ENCODE measurements at places on chromosomes 16 and 17. TPM values are rescaled to one million over a fixed set of nuclear protein-coding genes. Genes with fewer than 3 reads are reported as not detected.

DNA sequence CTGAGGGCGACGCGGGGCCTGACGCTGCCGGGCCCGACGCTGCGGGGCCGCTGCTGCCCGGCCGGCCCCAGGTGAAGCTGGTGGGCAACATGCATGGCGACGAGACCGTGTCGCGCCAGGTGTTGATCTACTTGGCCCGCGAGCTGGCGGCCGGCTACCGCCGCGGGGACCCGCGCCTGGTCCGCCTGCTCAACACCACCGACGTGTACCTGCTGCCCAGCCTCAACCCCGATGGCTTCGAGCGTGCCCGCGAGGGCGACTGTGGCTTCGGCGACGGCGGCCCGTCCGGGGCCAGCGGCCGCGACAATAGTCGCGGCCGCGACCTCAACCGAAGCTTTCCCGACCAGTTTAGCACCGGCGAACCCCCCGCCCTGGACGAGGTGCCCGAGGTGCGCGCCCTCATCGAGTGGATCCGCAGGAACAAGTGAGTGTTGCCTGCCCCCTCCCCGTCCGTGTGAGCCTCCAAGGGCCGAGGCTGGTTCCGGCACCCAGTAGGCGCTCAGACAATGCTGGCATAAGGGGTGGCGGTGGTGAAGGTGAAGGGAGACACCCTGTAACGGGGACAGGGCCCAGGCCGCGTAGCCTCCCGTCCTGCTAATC lies 676 bp downstream of the CPD start:
- H3K4me3 ChIP-seq = peak overlapping the region; percentile 92
- H3K27me3 ChIP-seq = peaks cover 7% of the 10 kb centered on the region
- no peaks in the 10 kb centered on the region for H3K36me3 ChIP-seq
- H3K27ac ChIP-seq = no peak overlapping the region

CHAD gene
- not detected for total RNA-seq

- no peak overlapping the region for H3K4me3 ChIP-seq
- DNase-seq = peak; percentile 52
- peak overlapping the region; percentile 26 for H3K27ac ChIP-seq
- peaks cover 32% of the 10 kb centered on the region for H3K36me3 ChIP-seq
- H3K27me3 ChIP-seq = no peaks in the 10 kb centered on the region
Observed at GRCh38 chr17:37045351-37045922, 96.7 kb downstream of the AATF start.

GRCh38 chr17:9158544-9159452 lies 137.5 kb downstream of the NTN1 start:
- no peak overlapping the region for H3K27ac ChIP-seq
- no peaks in the 10 kb centered on the region for H3K27me3 ChIP-seq
- no peaks in the 10 kb centered on the region for H3K4me1 ChIP-seq
- peaks cover 11% of the 10 kb centered on the region for H3K36me3 ChIP-seq
- no peak overlapping the region for H3K4me3 ChIP-seq
- DNase-seq = no peak

LONP2 gene
- total RNA-seq = 33.2 TPM

GRCh38 chr17:58970609-58971450 lies 135.8 kb downstream of the TRIM37 start:
- H3K27ac ChIP-seq = peak overlapping the region; percentile 59
- no peaks in the 10 kb centered on the region for H3K27me3 ChIP-seq
- H3K4me1 ChIP-seq = no peaks in the 10 kb centered on the region
- DNase-seq = no peak
- no peak overlapping the region for H3K4me3 ChIP-seq

ACSF2 gene
- 46.3 TPM for total RNA-seq

- H3K27ac ChIP-seq = no peak overlapping the region
- no peaks in the 10 kb centered on the region for H3K4me1 ChIP-seq
- no peak overlapping the region for H3K4me3 ChIP-seq
- peak; percentile 98 for DNase-seq
- H3K27me3 ChIP-seq = peaks cover 14% of the 10 kb centered on the region
Observed at GRCh38 chr17:76909971-76910760, 42.0 kb downstream of the MGAT5B start.

PLA2G10 gene
- total RNA-seq = 0.64 TPM

- H3K27ac ChIP-seq = no peak overlapping the region
- H3K4me3 ChIP-seq = no peak overlapping the region
- no peaks in the 10 kb centered on the region for H3K4me1 ChIP-seq
- H3K27me3 ChIP-seq = no peaks in the 10 kb centered on the region
- no peak for DNase-seq
Observed at GRCh38 chr17:76178124-76178523, 37.1 kb upstream of the FOXJ1 start.

DNA sequence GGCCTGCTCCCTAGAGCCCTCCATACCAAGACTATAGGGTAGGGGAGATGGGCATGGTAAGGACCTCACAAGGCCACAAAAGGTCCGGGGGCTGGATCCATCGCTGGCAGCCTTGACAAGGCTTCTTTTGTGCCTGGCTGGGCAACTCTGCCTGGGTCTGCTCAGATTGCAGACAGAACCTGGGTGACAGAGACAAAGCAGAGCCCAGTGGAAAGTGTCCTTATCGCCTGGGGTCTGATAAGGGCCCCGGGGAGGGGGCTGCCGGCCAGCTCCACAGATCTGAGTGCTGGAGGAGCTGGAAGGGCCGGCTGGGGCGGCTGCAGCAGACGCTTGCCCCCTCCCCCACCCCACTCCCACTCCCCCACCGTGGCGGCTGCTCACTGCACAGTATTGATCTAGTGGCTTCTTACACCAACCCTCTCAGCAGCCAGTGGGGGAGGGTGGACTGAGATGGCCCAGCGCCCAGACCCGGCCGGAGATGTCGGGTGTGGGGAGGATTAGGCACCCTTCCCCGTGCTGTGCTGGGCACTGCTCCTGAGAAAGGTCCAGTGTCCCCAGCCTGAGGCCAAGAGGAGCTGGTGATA lies 7.2 kb downstream of the MMP15 start:
- peaks cover 24% of the 10 kb centered on the region for H3K36me3 ChIP-seq
- H3K27me3 ChIP-seq = no peaks in the 10 kb centered on the region
- peak overlapping the region; percentile 69 for H3K27ac ChIP-seq
- H3K4me1 ChIP-seq = peaks cover 21% of the 10 kb centered on the region

DNA sequence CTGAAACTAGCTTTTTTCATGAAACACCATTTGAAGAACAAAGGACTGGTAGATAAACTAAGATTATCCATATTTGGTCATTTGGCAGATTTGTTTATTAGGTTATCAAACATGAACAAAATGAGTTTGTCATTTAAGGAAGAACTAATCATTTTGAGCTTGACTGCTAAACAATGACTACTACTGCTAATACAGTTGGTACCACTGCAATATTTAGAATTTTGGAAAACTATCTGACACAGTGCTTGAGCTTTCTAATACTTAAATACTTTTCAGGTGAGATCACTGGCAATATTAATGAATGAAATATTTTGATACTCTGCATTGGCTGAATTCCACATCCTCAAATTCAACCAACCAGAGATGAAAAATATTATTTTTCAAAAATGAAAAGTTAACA lies 47.2 kb downstream of the MED13 start:
- no peak overlapping the region for H3K4me3 ChIP-seq
- no peak for DNase-seq
- H3K27ac ChIP-seq = no peak overlapping the region
- H3K27me3 ChIP-seq = no peaks in the 10 kb centered on the region
- H3K36me3 ChIP-seq = peaks cover 72% of the 10 kb centered on the region

ZNF821 gene
- 12.3 TPM for total RNA-seq

- no peak for DNase-seq
- peaks cover 9% of the 10 kb centered on the region for H3K36me3 ChIP-seq
Observed at GRCh38 chr17:17680477-17681186, 626 bp upstream of the RAI1 start.

ANKRD40CL gene
- total RNA-seq = not detected

DNA sequence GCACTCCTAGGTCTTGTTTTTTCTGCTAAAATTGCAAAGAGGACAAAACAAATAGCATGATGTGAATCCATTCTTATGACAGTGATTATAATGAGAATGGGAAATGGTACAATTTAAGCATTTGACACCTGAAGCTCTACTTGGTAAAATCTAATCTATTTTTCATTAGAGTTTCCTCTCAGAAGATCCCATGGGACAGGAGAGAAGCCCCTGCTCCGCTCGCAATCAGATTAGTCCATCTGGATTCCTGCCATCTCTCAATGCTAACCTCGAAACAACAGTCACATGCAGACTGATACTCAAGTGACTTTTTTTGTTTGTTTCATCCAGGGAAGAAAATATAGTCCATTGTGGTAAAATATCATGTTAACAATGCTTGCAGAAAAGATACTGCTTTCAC lies 107.4 kb upstream of the TOM1L1 start:
- no peak for DNase-seq
- no peaks in the 10 kb centered on the region for H3K27me3 ChIP-seq
- H3K36me3 ChIP-seq = no peaks in the 10 kb centered on the region
- H3K27ac ChIP-seq = no peak overlapping the region
- no peak overlapping the region for H3K4me3 ChIP-seq

- H3K27ac ChIP-seq = peak overlapping the region; percentile 57
- H3K4me3 ChIP-seq = no peak overlapping the region
- no peak for DNase-seq
- H3K27me3 ChIP-seq = no peaks in the 10 kb centered on the region
Observed at GRCh38 chr17:42027590-42027889, 7.7 kb downstream of the NKIRAS2 start.

PIK3R6 gene
- total RNA-seq = 2.5 TPM

- no peak overlapping the region for H3K4me3 ChIP-seq
- no peak for DNase-seq
- no peaks in the 10 kb centered on the region for H3K27me3 ChIP-seq
- no peak overlapping the region for H3K27ac ChIP-seq
- no peaks in the 10 kb centered on the region for H3K36me3 ChIP-seq
Observed at GRCh38 chr16:67305216-67306071, 21.1 kb downstream of the KCTD19 start.

DNA sequence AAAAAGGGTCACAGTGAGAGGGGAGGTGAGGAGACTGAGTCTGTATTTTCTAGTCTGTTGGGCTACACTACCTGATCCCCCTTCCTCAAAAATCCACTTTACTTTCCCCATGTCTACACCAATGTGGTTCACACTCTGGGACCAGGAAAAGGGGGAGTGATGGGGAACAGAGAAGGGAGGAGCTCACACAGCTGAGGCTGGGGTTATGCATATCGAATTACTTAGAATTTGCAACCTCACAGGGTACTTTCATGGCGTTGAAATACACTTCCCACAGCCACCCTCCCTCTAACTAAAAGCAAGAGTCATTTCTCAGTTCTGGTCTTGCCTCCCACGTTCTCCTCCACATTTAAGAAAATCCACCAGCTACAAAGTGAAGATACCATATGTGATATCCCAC lies 14.1 kb downstream of the MAPT start:
- no peaks in the 10 kb centered on the region for H3K36me3 ChIP-seq
- H3K4me3 ChIP-seq = no peak overlapping the region
- no peak for DNase-seq

GRCh38 chr17:33751702-33752065 lies 458.6 kb upstream of the ASIC2 start:
- no peaks in the 10 kb centered on the region for H3K27me3 ChIP-seq
- H3K4me1 ChIP-seq = no peaks in the 10 kb centered on the region
- no peaks in the 10 kb centered on the region for H3K36me3 ChIP-seq
- H3K27ac ChIP-seq = no peak overlapping the region

GRCh38 chr16:84836234-84836647 lies 16.5 kb downstream of the CRISPLD2 start:
- H3K36me3 ChIP-seq = no peaks in the 10 kb centered on the region
- H3K4me3 ChIP-seq = no peak overlapping the region
- H3K27me3 ChIP-seq = no peaks in the 10 kb centered on the region
- no peaks in the 10 kb centered on the region for H3K4me1 ChIP-seq
- DNase-seq = peak; percentile 92

FOXO3B gene
- total RNA-seq = 10.7 TPM

SRSF2 gene
- total RNA-seq = 307 TPM

CCL22 gene
- not detected for total RNA-seq

GRCh38 chr17:76584427-76585032 lies 1.1 kb downstream of the ST6GALNAC2 start:
- no peak overlapping the region for H3K27ac ChIP-seq
- peak; percentile 87 for DNase-seq
- H3K4me1 ChIP-seq = peaks cover 6% of the 10 kb centered on the region
- no peaks in the 10 kb centered on the region for H3K36me3 ChIP-seq

- no peaks in the 10 kb centered on the region for H3K27me3 ChIP-seq
- H3K27ac ChIP-seq = no peak overlapping the region
- H3K4me1 ChIP-seq = no peaks in the 10 kb centered on the region
- peaks cover 79% of the 10 kb centered on the region for H3K36me3 ChIP-seq
- DNase-seq = no peak
- H3K4me3 ChIP-seq = no peak overlapping the region
Observed at GRCh38 chr16:69324585-69325253, 5.7 kb downstream of the PDF start.
